ENCODE measurements at places on chromosomes 1 and 21.

DNA sequence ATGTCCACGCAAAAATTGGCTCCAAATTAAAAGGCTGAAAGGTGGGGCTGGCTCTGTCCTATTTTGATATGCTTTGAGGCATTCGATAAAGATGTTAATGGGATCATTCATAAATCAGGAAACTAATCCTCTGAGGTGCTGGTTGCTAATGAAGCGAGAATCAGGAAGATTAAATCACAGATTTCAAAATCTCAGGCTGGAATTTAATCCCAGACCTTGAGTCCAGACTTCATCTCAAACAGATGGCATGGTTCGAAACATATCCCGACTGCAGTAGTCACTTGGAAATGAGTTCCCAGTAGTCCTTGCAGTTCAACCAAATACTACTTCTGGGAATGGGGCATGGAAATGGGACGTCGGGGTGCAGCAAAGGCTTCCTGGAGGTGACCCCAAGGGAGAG is 4.5 kb upstream of the KLF17 start:
- DNase-seq: no peak

- no peak for DNase-seq
These were observed 507.1 kb downstream of the SMYD3 start for GRCh38 chr1:245999697-246000637.

GRCh38 chr1:43668956-43669355 is 19.0 kb downstream of the KDM4A start:
- no peak for DNase-seq

- no peak for DNase-seq
These were observed 105.5 kb downstream of the RPE65 start for GRCh38 chr1:68344208-68344607.

GRCh38 chr1:111454859-111455641 is 5.8 kb downstream of the ATP5PB start:
- DNase-seq: peak; percentile 66

DNA sequence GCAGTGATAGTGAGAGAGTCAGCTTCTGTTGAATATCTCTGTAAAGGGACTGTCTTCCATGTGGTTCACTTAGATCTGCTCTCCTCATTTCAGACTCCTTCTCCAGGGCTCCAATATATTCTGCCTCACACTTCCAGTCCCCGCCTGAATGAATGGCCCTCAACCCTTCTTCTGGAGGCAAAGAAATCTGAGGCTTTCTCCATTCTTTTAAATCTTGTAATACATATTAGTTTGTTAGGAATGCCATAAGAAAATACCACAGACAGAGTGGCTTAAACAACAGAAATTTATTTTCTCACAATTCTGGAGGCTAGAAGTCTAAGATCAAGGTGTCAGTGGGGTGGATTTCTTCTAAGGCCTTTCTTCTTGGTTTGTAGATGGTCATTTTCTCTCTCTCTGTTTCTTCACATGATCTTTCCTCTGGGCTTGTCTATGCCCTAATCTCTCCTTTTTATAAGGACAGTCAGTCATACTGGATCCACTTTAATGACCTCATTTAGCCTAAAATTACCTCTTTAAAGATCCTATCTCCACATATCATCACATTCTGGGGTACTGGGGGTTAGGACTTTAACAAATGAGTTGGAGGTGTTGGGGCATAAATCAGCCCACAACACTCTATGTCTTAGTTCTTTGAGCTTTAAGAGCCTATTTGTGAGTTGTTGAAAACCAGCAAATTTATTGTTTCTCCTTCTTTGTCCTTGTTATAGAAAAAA is 128.5 kb upstream of the KCNK2 start:
- DNase-seq: no peak
